ENCODE measurements at places on chromosomes 12 and 14. TPM values are rescaled to one million over a fixed set of nuclear protein-coding genes. Genes with fewer than 3 reads are reported as not detected.

KRT75 gene
- total RNA-seq = not detected

AICDA gene
- 0.17 TPM for total RNA-seq

PPP4R4 gene
- 0.59 TPM for total RNA-seq

ISCA2 gene
- 24.8 TPM for total RNA-seq

KRT78 gene
- not detected for total RNA-seq

CAND1 gene
- total RNA-seq = 153 TPM

IL22 gene
- total RNA-seq = 4.1 TPM

All from T-helper 1 cell treated with Interleukin-12 subunit alpha and Interleukin-12 subunit beta and Interleukin-4 antibody, amounts not matched to agents 30 ng/mL and 1 ng/mL, for 36 hours (primary cell).